SW 1271 (cell line): ENCODE measurements at places on chromosomes 7 and 10.

DNA sequence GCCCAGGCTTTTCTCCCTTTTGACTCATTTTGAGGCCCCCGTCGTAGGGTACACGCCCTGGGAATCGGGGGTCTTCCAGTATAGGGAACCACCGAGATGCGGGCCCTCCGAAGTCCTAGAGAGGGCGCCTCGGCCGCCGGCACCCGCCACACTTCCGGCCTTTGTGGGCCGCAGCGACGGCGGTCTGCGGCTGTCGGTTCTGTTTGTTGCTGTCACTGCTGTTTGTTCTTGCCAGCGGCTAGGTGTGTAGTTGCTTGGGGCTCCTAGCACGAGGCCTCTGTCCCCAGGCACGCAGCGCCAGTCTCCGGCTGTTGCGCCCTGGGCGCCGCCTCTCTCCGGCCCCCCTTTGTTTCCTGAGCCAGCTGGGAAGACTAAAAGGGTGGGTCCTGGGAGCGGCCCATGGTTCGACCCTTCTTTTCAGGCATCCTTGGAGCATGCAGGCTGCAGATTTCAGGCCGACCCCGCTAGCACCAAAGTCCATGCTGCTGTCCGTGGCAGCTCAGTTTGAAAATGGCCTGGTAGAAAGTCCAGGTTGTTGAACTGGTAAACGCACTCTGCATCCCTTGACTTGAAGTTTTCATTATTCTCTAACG lies 17.8 kb upstream of the ZKSCAN1 start:
- no peak for DNase-seq

DNA sequence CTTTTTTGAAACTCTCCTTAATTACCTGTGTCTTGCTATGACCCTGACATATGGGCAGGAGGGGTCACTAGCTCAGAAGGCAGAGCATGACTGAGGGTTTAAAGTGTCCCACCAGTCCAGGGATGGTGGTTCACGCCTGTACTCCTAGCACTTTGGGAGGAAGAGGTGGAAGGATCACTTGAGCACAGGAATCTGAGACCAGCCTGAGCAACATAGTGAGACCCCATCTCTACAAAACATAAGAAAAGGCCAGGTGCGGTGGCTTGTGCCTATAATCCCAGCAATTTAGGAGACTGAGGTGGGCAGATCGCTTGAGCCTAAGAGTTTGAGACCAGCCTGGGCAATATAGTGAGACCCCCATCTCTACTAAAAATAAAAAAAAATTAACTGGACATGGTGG lies 133.8 kb downstream of the TMEM178B start:
- DNase-seq: no peak

DNA sequence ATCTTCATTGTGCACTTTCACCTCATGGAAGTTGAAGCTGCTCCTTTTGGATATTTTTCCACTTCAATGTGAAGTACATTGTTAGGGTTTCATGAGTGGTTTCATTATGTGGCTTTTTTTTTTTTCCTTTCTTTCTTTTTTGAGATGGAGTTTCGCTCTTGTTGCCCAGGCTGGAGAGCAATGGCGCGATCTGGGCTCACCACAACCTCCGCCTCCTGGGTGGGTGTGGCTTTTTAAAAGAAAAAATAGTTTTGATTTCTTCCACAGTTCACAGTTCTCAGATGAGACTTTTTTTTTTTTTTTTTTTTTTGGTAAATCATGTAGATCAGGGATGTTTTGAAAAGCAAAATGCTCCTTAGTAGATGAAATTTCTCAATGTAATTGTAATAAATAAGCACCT lies 652.3 kb upstream of the ANKRD30A start:
- no peak for DNase-seq

- DNase-seq: no peak
Observed at GRCh38 chr10:121735263-121735662, 137.0 kb upstream of the FGFR2 start.

- no peak for DNase-seq
Observed at GRCh38 chr7:43763183-43763582, 4.7 kb downstream of the BLVRA start.

- no peak for DNase-seq
Observed at GRCh38 chr10:132444877-132445351, 47.9 kb downstream of the PWWP2B start.

DNA sequence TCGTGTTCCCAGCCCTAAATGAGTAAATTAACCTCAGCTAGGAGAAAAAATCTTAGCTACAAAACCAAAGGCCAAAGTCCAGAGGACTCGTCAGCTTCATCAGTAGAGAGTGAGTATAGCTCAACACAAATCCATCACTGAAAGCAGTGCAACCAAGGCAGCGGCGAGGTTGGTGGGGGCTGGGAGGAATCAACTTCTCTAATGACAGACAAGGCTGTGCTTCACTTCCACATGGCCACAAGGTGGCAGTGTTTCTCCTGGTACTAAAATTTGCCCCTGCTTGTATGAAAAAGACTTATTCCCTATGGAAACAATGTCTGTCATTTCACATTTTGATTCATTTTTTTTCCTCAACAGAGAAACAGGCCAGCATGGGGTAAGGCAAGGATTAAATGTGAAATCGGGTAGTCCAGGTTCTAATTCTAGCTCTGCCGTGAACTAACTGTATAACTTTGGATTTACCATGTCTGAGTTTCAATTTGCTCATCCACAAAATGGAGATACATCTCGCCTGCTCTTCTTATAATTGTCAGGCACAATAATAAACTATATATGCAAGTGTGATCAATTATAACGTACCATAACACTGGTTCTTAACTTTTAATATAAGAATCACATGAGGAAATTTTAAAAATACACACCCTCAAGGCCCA lies 39.3 kb downstream of the FAS start:
- no peak for DNase-seq

DNA sequence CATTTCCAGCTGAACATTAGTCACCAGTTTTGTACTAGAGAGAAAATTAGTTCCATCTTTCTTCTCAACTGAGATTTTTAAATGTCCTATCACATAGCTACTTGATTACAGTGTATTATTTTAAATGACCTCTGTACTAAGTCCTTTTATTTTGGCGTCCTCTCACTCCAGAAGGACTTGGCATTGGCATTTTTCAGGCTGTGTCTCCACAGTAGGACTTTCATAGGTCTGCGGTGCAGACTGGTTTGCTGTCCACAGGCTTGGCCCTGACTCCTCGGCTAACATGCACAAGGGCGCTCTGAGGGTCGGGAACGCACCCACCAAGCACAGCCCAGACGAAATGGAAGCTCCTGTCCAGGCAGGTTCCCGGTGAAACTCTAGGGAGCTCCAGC lies 6.5 kb downstream of the PTPRE start:
- DNase-seq: no peak

- no peak for DNase-seq
Observed at GRCh38 chr7:115356139-115356746, 434.3 kb downstream of the MDFIC start.

DNA sequence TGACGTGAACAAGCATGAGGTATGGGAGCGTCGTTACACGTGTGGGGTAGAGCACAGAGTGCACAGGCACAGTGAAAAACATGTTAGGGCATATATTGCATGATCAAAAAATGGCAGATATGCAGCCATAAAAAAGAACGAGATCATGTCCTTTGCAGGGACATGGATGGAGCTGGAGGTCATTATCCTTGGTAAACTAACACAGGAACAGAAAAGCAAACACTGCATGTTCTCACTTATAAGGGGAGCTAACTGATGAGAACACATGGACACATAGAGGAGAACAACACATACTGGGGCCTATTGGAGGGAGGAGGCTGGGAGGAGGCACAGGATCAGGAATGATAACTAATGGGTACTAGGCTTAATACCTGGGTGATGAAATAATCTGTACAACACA lies 66.3 kb downstream of the TACC2 start:
- no peak for DNase-seq

DNA sequence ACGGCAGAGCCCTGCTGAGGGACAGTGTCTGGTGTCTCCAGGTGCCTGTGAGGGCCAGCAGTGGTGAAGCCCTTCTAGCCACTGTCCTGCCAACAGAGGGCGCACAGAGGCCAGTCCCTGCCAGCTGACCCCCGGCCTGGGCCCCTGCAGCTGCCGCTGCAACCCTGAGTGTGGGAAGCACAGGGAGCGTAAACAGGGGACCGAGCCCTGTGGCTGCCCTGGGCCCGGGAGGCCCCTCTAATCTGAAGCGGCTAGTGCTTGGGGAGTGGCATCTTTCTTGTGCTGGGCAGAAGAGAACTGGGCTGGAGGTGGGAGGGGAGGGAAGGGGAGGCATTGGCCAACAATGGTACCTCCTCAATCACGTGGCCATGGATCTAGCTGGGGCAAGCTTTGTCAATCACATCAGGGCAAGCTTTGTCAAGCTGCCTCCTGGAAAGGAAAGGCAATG lies 34.6 kb downstream of the TRIM8 start:
- peak; percentile 29 for DNase-seq

DNA sequence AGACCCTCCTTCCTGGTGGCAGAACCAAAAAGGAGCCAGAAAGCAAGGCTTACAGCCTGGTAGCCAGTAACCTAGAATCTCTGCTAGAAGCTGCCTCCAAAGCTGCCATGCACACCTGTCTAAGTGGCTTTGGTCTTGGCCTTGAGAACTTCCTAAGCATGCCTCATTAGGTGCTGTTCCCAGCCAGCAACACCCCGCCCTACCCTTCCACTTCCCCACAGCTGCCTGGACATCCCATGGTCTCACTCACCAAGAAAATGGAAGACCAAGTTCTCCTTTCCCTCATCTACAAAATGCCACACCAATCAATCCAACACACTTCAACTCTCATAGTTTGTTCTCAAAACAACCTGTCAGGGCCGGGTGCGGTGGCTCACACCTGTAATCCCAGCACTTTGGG lies 4.2 kb downstream of the PSAP start:
- no peak for DNase-seq

DNA sequence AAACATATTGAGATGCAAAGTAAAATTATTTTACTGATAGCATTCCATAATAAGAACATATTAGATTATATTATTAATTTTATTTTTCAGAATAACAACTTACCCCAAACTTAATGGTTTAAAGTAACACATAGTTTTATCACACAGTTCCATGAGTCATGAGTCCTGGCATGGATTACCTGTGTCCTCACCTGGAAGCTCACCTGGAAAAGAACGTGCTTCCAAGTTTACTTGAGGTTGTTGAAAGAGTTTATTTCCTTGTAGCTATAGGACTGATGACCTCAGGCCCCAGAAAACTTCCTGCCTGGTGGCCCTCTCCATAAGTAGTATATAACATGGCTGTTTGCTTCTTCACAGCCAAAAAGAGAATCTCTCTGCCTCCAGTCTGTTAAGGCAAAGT lies 254.6 kb downstream of the TFEC start:
- no peak for DNase-seq

GRCh38 chr10:79445977-79446757 lies 743 bp upstream of the ZCCHC24 start:
- no peak for DNase-seq

GRCh38 chr7:4999369-4999950 lies 40.5 kb upstream of the MMD2 start:
- no peak for DNase-seq

DNA sequence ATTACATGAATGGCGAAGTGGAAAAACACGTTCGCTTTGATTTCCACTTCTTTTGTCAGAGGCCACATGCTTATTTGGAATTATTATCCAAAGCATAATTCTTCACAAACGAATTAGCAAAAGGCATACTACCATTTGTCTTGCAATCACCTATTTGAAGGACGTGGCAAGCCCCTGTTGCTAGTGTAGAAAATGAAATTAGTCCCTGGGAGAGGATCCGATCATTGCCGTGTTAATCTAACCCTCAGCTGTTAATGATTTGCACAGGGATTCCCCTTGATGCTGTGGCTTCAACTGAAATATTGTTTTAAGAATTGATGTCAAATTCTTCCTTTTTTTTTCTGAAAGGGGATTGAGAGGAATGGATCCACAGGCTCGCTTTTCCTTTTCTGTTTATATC lies 4.6 kb downstream of the AGMO start:
- DNase-seq: no peak

DNA sequence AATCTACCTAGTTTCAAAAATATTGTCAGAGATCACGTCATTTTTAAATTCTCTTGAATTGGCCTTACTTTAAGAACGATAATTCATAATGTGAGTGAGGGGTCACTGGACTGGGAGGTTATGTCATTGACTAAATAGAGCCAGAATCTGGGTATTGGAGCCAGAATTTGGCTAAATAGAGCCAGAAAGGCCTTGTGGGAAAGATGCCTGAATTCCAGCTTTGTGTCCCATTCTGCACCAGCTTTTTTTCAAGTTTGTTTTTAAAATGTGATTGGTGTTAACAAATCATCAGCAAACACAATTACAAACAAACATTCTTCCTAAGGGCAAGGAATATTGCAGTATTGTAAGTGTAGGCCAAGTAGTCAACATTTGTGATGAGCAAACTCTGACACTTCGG lies 233.2 kb upstream of the PRKCQ start:
- DNase-seq: no peak

GRCh38 chr7:143458681-143459080 lies 15.4 kb downstream of the TAS2R60 start:
- no peak for DNase-seq

DNA sequence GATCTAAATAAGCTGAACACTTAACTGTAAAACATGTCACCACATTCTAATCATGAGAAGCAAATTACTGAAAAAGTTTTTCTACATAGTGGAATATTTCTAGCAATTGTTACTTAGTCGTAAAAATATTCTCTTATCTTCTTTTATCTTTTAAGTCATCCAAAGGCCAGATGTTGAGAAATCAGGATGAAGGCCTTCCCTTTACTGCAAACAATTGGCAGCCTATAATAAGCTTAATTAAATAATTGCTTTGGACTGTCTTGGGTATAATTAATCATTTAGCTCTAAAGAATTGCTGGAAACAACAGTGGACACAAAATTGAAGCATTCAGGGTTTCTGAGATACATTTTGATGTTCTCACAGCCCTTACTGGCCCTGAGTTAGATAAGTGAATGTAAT lies 226.5 kb downstream of the FANK1 start:
- no peak for DNase-seq

DNA sequence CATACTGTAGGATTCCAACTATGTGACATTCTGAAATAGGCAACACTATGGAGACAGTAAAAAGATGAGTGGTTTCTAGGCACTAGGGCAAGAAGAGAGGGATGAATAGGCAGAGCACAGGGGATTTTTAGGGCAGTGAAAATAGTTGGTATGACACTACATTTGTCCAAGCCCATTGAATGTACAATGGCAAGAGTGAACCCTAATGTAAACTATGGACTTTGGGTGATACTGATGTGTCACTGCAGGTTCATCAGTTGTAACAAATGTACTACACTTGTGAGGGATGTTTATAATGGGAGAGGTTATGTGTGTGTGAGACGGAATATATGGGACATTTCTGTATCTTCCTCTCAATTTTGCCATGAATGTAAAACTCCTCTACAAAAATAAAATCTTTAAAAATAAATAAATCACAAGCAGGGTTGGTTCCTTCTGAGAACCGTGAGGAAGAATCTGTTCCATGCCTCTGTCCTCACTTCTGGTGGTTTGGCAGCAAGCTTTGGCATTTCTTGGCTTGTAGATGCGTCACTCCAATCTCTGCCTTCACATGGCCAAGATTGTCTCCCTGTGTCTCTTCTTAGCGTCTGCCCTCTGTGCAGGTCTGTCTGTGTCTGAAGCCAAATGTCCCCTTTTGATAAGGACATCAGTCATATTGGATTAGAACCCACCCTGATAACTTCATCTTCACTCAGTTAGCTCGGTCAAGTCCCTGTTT lies 83.1 kb upstream of the AGBL3 start:
- no peak for DNase-seq
